Activated naive CD8-positive, alpha-beta T cell treated with anti-CD3 and anti-CD28 coated beads, Interleukin-2, amount 10 ng/mL, durations not matched to agents 7 days and 5 days (primary cell): ENCODE measurements at places on chromosomes 2 and 18. TPM values are rescaled to one million over a fixed set of nuclear protein-coding genes. Genes with fewer than 3 reads are reported as not detected.

Gene BCL11A
- total RNA-seq, result 0.40 TPM

Gene SCYGR4
- total RNA-seq, result not detected

Gene COBLL1
- total RNA-seq, result 0.50 TPM

Gene EN1
- total RNA-seq, result not detected

Gene HOXD1
- total RNA-seq, result not detected

Gene KCNG2
- not detected for total RNA-seq

Gene OR6B2
- total RNA-seq, result not detected

Gene FIGN
- not detected for total RNA-seq

DNA sequence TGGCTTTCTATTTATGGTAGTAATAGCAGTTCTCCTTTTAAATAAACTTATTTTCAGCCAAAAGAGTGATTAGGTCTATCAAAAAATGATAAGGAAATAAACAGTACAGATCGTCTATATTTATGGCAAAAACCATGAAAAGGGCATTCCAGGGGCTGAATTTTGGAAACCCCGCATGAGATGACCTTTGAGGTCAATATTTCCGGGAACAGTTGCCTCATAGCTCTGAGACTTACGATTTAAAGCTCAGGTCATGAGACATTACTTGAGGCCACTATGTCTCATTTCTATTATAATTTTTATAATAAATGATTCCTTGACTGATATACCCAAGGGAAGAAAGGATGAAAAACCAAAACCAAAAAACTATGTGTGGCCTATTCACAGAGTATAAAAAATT is 101.1 kb downstream of the LDLRAD4 start:
- DNase-seq, result no peak

DNA sequence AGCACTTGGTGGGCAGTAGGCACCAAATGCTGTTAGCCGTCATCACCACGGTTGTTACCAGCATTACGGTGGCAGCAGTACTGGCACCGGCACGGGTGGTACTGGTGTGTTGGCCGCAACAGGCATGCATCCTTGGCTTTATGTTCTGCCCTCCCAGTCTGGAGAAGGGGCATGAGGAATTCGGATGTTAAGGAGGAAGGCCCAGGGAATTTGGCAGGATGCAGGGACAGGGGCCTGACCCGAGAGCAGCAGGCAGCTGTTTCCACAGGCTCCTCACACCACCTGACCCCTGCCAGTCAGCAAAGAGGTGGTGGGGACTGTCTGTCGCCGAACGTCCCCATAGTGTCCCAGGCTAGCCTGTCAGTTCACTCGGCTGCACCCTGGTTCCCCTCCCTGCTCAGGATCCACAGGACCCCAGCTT is 79.0 kb downstream of the EDAR start:
- DNase-seq, result no peak

DNA sequence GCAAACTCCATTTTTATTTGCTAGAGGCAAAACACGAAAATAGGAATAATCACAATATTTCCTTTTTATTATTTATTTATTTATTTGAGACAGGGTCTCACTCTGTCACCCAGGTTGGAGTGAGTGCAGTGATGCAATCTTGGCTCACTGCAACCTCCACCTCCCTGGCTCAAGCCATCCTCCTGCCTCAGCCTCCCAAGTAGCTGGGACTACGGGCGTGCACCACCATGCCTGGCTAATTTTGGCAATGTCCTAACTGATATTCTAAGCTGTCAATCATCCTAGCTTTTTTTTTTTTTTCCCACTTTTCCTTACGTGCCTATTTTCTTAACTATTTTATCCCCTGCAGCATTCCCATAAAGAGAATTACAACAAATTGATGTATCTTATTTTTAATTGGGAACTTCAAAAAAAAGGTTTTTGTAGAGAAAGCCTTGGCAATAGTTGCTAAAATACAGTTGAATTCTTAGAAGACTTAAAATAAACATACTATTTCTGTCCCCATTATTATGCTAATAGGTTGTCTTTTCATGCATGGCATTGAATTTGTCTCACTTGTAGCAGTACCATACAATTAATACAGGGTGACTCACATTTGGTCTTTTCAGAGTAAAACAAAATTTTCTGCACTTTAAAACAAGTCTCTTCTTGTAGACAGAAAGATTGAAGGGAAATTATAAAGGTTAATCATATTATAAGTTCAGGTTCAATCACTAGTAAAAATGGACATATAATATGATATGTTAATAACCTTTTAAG is 153.5 kb downstream of the SLC39A10 start:
- DNase-seq, result no peak

GRCh38 chr2:98711506-98711905 is 19.4 kb downstream of the MGAT4A start:
- no peak for DNase-seq

DNA sequence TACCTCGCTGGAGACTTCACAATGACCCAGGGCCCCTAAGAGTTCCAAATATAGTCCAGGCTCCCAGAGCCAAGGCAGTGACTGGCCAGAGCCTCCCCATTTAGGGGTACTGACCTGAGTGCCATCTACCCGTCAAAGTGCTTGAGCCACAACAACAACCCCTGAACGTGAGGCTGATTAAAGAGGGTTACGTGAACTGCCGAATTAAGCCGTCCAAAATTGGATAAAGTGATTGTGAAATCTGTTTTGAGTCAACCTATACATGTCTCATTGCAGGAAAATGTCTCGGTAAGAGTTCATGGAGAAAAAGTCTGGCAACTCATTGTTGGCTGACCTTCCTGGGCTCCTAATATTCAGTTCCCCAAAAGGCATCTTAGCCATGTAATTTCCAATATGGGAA is 116.3 kb downstream of the TTC32 start:
- DNase-seq, result no peak

GRCh38 chr2:107430006-107430405 is 396.7 kb upstream of the RGPD4 start:
- no peak for DNase-seq

- no peak for DNase-seq
Observed at GRCh38 chr18:76416911-76417310, 78.1 kb downstream of the ZNF516 start.

DNA sequence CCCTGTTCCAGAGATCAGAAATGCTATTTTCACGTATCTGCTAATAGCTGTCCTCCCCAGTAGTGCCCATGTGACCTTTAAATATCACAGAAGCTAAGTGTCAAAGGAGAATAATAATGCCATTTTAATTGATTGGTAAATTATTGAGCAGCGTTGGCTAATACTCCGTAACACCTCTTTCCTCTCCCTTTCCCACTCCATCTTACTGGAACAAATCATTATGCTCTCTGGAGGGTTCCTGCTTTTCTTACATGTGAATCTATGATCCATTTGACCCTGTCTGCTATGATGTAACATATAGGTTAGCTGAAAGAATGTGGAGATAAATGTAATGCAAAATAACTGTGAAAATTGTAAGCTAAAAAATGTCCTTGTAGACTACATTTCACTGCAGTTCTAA is 383.6 kb upstream of the GYPC start:
- DNase-seq, result no peak

DNA sequence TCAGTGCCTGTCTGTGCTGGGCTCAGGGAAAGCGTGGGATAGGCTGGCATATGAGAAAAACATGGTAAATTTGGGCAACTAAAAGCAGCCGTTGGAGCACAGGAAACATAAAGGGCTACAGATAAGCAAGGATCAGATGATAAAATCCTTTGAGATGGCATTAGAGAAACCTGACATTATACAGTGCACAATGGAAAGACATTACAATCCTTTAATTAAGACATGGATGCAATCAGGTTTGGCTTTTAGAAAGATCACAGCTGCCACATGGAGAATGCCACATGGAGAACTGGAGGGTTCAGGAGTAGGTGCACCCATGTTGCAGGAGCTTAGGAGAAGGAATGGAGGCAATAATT is 117.3 kb downstream of the CDC42EP3 start:
- no peak for DNase-seq

DNA sequence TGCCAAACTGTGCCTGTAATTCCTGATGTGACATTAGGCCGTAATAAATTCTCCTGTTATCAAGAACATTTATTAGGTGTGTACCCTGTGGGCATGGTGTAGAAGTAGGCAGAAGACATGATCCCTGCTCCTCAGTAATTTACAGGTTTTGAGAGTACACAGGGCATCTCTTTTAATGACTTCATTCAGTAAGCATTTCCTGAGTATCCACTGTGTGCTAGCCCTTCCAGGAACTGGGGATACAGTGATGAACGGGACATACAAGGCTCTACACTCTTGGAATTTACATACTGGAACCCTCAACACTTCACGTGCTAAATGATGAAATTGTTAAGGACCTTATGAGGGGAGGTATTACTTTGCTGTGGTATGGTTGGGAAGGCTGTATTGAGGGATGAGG is 30.2 kb downstream of the DIS3L2 start:
- no peak for DNase-seq

- no peak for DNase-seq
Observed at GRCh38 chr2:95208106-95208505, 785 bp downstream of the ZNF892 start.

DNA sequence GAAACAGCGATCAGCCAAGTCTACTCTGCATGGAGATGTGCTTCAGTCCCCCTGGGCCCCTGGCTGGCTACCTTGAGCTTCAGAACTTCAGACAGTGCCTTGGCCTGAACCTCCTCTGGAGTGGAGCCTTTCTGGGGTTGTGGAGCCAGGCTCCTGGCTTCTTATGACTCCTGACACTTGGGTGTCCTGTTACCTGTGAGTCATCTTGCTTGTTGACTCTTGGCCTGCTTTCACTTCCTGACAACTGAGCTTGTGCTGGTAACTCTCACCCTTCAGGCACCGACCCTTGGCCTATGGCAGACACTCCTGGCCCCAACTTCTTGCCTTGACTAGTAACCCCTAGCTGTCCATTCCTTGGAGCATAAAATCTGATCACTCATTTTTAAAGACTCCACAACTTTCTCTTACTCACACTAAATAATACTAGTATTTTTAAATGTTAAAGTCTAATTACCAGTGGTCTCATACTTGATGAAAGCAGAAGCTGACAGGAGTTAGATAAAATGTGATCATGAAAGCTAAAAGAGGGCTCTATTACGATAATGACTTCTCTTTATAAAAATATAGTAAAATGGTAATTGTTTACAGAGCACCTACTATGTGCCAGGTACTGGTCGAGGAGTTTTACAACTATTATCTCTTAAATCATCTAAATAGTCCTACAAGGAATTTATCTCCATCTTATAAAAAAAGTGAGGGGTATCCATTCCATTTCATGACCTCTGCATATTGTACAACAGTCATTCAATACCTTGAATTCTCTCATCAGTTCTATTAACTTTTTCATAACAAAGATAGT is 46.3 kb upstream of the VIT start:
- DNase-seq, result no peak

- DNase-seq, result no peak
Observed at GRCh38 chr2:57218206-57218605, 828.4 kb upstream of the VRK2 start.

GRCh38 chr2:179251870-179252269 is 12.8 kb downstream of the SESTD1 start:
- DNase-seq, result no peak

- no peak for DNase-seq
Observed at GRCh38 chr2:152755029-152755428, 36.6 kb downstream of the ARL6IP6 start.

DNA sequence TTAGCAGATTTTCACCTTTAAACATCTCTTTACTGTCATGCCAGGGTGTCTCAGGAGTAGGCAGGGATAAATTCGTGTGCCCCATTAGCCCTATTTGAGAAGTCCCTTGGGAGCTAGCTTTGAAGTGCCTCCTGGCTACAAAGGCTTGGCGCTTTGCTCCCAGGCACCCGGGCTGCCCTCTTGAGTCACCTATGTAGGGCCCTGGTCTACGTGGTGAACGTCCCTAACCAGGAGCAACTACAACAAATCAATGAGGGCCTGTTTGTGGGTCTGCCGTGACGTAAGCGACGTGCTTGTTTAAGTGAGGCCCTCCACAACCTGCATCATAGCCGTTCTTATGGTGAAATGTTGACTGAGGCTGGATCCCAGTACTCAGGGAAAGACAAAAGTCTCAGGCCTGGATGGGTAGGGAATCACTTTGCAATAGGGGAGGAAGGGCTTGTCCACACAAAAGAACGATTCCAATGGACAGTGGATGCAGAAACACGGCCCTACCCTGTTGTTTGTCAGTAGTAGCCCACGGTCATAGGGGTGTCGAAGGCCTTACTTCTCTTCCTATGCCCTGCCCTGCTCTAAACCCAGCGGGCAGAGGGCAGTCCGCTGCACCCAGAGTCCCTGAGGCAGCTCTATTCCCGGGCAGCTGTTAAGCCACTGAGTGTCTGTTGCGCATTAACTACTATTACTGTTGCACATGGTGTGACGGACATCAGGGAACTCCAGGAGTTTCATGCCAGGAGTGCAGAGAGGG is 93.9 kb downstream of the INHBB start:
- no peak for DNase-seq

- no peak for DNase-seq
Observed at GRCh38 chr2:229313591-229313990, 42.5 kb upstream of the PID1 start.

DNA sequence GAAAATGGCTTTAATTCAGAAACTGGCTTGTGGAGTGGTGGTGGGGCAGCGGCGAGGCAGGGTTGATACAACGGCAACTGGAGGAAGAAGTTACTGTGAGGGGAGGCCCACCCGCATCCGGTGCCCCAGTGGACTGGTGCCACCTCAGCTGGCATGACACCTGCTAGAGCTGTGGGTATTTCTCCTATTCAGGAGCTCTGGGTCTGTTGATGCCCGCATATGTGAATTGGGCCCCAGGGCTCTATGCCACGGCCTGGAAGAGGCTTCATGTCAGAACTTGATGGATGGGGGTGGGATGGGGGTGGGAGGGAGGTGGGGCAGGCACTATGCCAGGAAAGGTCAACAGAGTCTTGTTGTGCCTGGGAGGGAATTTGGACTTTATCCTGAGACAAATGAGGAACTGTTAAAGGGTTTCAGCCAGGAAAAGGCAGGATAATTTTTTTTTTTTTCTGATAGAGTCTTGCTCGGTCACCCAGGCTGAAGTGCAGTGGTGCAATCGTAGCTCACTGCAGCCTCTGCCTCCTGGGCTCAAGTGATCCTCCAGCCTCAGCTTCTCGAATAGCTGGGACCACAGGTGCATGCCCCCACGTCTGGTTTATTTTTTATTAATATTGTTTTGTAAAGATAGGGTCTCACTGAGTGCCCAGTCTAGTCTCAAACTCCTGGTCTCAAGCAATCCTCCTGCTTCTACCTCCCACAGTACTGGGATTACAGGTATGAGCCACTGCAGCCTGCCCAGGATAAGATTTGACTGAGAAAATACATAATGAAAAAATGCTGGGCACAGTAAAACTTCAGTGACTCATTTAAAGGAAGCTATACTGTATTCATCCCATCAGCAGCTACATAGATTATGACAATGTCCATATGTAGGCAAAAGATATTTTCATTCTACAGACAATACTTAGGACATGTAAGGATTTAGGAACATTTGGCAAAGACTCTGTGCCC is 52.6 kb downstream of the SH2D6 start:
- no peak for DNase-seq

DNA sequence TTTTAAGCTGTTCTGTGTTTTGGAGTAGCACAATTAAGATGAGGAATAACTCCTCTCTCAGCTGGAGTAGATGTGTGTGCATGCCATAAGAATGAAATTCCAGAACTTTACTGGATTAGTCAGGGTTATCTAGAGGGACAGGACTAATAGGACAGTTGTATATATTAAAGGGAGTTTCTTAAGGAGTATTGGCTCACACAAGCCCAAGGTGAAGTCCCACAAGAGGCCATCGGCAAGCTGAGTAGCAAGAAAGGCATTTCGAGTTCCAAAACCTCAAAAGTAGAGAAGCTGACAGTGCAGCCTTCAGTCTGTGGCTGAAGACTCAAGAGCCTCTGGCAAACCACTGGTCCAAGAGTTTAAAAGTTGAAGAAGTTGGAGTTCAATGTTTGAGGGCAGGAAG is 113.7 kb downstream of the RIT2 start:
- DNase-seq, result no peak
